AG09309 (cell line): ENCODE measurements at places on chromosomes 1 and 21.
A peak's percentile ranks its signal among the peaks of the same experiment; 100 is the strongest.

DNA sequence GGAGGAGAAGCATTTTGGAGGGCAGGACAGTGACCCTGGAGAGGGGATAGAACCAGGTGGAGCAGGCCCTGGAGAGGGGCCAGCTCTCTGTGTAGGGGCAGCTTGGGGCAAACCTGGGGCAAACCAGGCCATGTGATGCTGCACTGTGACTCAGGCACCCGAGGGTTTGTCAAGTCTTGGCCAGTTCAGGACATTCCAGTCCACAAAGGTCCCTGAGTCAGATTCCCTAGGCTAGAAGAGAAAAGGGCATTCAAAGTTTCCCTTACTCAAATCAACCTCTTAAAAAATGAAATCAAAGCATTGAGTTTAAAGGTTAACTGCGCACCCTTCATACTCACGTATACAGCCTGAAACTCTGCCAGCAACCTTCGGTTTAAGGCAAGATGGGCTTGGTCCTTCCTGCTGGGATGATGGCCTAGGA, 25.2 kb upstream of the PLA2G2C start:
- DNase-seq: no peak

GRCh38 chr1:107706182-107706581, 258.8 kb downstream of the VAV3 start:
- DNase-seq: no peak

DNA sequence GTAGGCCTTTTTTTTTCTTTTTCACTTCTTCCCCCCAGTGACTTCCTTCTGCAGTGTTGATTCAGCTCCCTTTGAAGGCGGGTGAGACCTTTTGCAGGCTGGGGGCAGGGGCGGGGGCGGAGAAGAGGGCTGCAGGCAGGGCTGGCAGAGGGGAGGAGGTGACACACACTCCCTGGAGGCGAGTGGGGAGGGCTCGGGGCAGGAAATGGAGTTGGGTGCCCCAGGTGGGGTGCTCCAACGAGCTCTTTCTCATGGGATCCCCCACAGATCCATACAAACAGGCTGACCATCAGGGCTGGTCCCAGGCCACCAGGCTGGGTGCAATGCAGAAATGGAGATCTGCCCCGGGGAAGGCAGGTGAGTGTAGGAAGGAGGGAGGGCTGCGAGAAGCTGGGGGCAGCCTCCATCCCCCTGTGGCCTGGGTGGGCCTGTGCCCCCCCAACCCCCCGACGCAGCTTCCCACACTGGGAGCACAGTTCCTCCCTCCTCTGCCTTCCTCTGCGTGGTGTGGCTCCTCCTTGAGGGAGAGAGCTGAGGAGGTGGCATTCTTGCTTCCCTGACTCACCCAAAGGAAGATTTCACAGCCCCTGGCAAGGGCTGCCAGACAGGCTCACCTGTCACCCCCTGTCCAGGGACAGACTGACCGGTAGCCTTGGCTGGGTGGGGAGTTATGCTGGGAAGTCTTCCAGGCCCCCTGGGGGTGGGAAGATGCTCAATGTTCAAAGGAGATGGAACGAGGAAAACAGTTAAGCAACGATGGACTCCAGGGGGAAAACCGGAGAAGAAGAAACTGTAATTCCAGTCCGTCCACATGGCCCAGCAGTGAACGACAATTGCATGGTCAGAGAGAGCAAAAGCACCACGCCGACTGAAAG, 7.1 kb upstream of the ITGB2 start:
- DNase-seq: no peak

DNA sequence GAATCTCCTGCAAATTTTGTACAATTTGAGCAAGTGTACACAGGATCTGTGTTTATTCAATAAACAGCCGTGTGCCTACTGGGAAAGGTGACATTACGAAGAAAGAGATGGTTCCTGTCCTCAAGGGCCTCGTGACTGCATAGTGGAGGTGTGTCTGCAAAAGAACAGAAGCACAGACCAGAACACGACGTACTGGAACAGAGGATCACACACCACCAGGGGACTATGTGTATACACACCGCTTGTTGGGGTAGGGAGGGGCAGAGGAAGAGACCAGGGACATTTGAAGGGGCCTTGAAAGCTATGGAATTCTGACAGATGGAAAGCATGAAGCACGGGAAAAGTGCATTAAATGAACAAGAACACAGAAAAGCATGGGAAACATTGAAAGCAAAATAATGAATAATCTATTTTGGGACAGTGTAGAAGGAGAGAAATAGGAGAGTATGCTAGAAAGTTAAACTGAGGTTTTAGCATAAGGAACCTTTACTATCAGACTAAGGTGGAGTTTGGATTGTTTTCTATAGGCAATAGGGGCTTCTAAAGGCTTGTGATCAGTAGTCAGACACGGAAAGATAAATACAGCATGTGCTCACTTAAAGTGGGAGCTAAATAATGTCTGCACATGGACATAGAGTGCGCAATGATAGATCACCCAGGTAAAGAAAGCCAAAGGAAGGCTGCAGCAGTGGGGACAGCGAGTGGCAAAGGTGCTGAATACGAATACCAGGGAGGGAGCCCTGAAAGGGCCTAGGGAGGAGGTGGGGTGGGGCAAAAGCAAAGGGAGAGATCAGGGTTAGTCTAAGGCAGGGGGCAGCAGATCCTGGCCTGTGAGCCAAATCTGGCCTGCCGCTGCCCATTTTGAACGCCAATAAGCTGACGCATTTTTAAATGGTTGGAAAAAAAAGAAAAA, 11.0 kb downstream of the JAK1 start:
- DNase-seq: no peak

DNA sequence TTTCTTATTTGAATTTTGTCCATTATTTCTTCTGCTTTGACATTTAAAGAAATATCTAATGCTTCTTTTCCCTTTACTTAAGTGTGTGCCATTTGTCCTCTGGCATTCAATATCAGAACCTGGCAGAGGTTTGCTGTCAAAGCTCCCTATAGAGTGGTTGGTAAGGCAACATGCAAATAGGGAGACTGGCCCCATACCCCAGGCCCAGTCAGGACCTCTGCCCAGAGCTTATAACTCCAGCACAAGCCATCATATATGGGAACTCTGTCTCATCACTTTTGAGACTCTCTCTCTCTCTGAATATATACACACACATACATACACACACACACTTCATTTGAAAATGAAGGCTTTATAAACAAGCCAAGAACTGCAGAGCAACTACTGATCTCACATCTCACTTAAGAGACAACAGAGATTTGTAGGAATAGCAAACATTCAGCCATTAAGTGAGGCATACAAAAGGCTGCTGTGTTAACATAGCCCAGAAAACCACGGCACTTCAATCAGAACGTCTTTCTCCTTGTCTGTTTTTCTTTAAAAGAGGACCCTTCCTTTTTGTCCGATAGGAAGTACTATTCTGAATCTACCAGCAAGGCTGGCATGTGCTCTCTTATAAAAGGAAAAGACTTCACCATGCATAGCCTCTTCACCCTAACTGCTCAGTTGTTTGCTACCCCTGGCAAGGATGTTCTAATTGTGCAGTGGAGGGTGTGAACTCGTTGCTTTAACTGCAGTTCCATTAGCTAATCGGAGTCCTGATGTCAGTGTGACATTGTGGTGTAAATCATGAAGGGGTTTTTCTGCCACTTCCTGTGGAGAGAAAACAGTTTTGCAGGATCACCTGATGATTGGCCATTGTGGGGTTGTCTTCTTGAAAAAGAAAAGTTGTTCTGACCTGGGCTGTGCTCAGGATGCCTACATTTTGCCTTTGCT, 101.7 kb downstream of the NR5A2 start:
- no peak for DNase-seq

GRCh38 chr1:43687301-43688108, 19.8 kb upstream of the ST3GAL3 start:
- no peak for DNase-seq

- DNase-seq: no peak
Observed at GRCh38 chr1:23791516-23792047, 637 bp downstream of the LYPLA2 start.

GRCh38 chr21:17461014-17461413, 51.8 kb upstream of the CXADR start:
- DNase-seq: peak; percentile 46

DNA sequence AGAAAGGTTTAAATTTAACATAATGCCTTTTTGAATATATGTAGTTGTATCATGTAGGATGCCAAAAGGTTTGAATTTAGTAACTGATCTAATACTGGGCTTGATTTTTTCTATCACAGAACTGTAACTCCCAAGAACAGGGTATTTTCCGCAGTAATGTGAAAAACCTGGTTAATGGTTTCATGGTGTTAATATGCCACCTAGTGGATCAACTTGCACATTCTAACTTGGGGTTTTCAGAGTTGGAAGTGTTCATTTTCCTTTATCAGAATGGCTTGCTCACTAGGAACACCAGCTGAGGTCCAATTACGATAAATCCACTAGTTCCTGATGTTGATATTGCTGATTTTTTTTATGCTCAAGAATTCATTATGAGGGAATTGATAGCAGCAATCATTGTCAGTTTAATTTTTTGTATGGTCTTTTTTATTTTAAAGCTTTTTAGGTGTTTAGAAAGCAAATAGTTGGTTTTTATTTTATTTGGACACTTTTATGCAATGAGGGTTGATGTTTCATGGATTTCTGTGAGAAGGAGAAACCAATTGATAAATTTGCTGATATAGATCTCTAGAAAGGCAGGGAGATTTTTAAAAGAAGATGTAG, 157.2 kb downstream of the PLA2G4A start:
- peak; percentile 32 for DNase-seq

- no peak for DNase-seq
Observed at GRCh38 chr1:36203554-36204346, 20.5 kb upstream of the THRAP3 start.

DNA sequence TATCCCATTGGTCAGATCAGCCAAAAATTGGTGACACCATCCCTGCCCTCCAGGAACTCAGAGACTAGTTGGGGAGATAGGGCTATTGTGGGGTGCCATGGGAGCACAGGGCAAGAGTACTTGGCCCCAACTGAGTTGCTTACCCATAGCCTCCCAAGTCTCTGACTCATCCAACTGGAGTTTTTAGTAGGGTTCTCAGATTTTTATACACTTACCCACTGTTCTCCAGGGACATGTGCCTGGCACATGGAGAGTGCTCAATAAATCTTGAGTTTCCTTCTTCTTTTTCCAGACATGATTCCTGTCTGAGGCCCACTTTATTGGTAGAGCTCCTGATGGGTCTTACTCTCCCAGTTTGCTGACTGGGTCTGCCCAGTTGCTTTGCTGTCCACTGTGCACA, 56.7 kb downstream of the OVGP1 start:
- no peak for DNase-seq

DNA sequence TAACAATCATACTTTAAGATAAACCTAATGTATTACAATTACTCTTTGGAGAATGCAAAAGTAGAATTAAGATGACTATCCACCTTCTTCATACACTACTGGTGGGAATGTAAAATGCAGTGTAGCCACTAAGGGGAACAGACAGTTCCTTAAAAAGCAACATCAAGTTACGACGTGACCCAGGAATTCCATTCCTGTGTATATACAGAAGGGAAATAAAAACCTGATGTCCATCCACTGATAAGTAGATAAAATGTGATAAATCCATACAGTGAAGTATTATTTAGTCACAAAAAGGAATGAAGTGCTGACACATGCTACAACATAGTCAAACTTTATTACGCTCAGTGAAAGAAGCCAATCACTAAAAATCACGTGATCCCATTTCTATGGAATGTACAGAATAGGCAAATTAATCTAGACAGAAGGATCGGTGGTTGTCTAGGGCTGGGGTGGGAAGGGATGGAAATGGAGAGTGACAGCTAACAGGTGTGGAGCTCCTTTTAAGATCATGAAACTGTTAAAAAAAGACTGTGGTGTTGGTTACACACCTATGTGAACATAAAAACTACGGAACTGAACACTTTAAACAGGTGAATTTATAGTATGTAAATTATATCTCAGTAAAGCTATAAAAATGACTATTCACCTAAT, 42.1 kb downstream of the NRIP1 start:
- DNase-seq: no peak

- no peak for DNase-seq
Observed at GRCh38 chr1:55276671-55277376, 61.7 kb upstream of the USP24 start.

DNA sequence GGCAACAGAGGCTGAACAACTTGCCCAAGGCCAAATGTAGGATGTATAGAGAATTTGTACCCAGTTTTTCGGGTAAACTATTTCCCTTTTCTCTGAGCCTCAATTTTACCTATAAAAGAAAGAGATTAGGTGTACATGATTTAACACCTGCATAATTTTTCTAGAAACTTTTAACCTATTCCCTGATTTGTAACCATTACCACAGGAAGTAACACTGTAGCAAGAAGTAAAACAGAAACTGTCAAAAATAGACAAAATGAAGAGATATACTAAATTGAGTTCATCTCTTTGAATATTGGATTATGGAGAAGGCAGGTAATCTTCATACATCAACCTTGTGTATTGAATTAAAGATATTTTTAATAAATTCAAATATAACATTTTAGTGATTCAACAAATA, 136.2 kb downstream of the ZC3H11B start:
- DNase-seq: no peak

DNA sequence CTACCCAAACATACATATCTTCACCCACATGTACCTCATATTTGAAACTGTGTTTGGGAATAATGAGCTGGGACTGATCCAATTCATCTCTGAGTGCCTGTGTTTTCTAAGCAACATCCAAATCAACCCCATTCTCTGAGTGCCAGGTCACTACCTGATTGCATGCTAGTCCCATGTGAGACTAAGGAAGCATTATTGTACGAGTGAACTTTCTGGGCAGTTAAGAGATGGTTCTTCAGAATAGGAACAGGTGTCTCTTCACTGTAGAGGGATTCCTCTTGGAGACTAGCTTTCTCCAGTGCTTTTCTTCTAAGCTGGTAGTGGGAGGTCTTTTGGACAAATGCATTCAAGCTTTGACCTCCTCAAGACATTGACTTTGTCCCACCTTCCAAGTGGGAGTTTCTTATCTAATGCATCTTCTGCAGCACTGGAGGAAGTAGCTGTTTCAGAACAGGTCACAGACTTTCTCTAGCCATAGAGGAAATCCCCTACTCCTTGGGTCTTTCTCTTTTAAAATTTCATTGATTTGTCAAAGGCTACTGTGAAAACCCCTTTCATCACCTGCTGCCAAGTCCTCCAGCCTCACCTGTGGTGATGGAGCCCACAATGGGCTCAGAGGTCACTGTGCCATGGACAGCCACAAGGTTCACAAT, 172.0 kb upstream of the KIAA0040 start:
- no peak for DNase-seq

DNA sequence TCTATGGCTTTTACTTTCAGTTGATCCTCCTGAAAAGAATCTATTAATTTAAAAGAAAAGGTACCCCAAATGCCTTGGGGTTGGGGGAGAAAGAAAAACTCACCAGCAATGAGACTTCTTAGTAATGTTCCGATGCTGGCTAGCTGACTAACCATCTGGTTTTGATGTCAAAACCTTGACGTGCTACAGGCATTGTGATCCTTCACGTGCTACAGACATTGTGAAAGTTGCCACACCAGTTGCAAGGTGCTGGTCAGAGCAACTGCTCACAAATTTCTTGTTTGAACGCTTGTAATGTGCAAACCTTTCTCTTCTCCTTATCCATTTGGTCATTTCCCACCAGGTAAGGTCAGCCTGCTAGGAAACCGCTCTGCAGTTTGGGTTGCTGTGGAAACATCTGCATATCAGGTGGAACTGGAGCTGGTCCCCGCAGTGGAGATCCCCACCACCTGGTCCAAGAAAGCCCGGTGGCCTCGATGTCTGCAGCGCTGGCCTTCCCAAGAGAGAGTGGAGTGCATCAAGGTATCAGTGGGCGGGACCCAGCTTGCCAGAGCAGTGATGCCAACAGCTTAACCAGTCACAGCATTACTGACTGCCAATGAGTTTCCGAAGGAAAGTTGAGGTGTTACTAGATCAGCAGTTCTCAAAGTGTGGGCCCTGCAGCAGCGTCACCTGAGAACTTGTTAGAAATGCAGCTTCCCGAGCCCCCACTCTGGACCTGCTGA, 16.1 kb downstream of the MAB21L3 start:
- no peak for DNase-seq

- DNase-seq: no peak
Observed at GRCh38 chr1:173205146-173206051, 1.7 kb downstream of the TNFSF4 start.
